ENCODE measurements at places on chromosomes 11 and 22.

DNA sequence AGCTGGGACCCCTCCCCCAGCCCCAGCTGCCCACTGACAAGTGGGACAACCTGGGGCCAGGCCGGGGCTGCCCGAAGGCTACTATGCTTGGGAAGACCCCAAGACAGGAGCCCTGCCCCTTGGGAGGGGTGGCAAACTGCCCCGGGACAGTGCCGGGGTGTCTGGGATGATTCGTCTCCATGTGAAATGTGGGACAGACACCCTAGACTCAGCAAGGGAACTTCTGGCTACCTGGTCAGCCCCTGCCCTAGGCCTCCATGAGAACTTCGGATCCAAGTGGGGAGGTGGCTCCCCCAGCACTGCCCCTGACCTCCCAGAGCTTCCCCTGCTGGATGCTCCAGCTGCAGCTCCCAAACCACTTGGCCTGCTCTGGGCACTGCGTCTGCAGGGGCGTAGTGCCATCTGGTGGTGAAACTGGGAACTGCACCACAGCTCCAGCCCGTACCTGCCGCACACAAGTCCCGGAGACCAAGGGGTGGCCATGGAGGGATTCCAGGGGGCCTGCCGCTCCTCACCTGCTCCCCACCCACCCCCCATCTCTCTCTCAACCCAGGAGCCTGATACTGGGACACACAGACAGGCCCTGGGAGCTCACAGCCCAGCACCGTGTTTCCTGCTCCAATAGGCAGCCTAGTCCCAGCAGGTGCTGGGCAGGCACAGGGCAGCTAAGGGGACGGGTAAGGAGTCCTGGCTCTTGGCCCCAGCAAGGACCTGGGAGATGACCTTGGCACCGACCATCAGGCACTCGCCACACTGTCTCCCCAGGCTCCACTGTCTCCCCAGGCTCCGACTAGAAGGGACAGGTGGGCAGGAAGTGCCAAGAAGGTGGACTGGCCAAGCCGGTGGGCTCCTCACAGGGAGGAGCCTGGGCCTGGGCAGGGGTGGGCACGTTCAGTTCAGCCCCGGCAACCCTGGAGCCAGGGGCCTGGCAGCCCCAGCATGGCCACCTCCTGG is 194.1 kb downstream of the IGLL1 start:
- peak; percentile 25 for DNase-seq

DNA sequence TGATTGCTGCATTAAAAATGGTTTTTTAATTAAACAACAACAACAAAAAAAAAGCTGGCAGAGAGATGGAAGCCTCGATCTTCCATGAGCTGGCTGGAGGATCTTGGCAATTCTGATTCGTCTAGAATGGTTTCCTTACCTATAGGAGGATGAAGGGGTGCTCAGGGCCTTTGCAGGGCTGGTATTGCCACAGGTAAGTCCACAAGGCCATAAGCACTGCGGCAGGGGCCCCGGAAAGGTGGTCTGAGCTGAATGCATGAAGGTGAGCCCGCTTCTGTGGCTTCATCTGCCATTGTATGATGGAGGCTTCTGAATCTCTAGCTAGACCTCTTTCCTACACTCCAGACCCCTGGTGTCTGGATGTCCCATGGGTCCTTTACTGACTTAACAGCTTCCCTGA is 101.5 kb downstream of the TSPAN18 start:
- DNase-seq: no peak

- no peak for DNase-seq
Observed at GRCh38 chr11:105910095-105910715, 111.8 kb downstream of the MSANTD4 start.

DNA sequence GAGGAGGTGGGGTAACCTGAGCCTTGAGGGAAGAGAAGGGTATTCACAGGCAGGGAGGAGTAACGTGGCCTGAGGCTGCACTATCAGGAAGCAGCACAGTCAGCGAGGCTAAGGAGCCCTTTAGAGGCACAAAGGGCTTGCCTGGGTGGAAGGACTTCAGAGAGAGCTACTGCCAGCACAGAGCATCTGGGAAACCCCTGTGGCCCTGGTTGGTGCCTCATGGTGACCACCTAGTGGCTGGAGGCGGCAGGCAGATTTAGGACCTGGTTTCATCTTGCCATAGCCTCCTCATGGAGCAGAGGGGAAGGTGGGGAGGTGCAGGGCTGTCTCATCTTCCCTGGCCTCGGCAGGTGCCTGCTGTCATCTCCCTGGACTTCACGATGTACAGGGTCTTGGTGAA is 64.5 kb downstream of the MPPED1 start:
- no peak for DNase-seq

GRCh38 chr22:33906475-33906874 is 13.8 kb downstream of the LARGE1 start:
- DNase-seq: no peak

DNA sequence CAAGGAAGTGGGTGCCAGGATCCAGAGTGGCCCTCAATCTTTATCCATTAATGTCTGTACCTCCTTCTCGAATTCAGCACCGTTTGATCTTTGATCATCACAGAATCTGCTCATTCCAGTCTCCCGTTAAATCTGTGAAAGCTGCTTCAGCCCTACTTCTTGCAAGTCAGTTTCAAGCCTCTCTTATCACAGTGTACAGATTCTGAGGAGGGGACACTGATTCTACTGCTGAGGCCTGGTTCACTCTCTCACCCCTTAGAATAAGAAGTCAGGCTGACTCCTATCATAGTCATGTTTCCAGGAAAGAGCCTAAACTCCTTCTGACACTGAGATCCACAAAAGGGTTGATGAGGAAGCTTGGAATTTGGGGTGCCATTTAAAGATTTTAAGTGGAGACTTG is 39.0 kb downstream of the MAML2 start:
- DNase-seq: no peak

DNA sequence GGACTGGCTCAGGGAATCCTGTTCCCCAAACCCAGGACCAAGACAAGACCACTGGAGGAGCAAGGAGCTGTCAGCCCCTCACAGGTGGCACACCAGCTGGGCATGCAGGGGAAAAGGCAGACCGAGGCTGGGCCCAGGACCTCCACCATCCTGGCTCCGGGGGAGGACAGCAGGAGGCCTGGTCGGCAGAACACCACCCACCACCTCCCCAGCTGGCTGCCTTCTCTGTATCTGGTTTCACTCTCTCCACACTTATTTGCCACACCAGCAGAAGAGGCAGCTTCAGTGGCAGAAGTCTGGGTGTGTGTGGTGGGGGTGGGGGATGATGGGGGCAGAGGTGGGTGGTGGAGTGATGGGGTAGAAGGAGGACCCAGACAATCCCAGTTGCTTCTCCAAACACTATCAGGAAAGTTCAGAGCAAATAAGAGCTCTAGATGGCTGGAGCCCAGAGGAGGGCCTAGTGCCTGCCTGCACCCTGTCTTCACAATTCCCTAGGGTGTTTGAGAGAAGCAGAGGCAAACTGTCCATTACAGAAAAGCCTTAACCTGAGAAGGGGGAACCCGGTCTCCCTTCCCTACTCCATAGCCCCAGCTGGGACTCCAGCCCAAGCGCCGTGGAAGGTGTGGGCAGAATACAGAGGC is 51.9 kb upstream of the CDON start:
- DNase-seq: no peak

GRCh38 chr11:80321786-80322185 is 881.0 kb upstream of the TENM4 start:
- DNase-seq: no peak

GRCh38 chr11:19886498-19886897 is 173.9 kb downstream of the NAV2 start:
- DNase-seq: no peak

DNA sequence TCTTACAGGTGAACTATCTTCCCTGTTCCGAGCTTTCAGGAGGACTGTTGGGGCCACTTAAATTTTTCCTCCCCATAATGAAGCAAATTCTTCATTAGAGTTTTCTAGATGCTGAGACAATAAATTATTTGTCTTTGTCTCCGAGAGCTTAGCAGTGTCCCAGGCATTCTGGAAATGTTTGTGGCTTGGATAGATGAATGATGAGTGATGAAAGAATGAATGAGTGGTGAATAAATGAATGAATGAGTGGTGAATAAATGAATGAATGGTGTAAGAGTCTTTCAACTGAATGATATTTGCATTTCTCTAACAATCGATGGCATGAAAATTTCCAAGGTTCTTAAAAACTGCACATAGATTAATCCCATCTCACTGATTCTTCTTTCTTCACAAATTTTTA is 52.8 kb downstream of the AHNAK start:
- DNase-seq: no peak

DNA sequence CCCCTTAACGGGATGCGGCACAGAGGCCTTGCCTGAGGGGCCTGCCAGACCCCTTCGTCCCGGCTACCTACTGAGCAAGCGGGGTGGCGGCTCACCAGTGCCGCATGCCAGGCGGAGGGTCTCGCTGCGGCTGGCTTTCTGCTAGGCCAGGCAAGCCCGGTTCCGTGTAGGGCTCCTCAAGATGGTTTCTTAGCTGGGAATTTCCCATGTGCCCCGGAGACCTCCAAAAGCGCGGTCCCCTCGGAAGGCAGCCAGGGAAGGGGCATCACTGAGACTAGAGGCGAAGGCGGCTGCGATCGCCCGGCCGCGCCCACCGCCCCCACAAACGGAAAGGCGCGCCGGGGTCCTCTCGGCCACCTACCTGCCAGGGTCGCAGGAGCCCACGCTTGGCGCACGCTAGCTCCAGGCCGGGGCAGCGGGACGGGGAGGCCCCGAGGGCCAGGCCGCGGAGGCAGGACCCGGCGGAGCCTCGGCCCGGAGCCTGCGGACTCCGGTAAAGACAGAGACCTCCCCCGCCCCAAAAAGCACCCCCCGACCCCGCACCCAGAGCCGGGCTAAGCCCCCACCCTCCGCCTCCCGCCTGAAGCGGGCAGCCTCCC is 23.8 kb downstream of the MICAL3 start:
- DNase-seq: no peak

DNA sequence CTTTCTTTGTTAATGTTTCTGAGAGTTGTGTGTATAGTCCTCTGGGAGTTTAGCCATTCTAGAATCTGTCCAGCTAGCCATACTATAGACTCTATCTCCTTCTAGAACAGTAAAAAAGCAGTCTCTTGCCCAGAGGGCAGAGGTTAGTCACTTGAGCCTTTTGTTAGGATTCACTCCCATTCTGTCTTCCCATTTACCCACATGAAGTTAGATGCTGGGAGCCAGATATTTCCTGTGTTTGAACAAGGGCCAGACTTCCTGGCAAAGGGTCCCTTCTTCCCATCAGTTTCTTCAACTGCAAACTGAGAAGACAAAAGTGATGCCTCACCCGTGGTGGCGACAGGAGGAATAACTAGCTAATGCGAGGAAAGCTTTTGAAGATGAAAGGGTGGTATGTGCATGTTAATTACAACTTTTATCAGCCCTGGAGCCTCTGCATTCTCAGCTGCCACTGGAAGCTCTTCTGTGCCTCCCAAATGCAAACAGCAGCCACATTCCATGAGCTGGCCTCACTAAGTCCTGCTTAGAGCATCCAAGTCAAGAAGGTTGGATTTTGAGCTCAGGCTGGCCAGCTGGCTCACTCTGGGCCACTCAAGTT is 12.8 kb downstream of the CD44 start:
- no peak for DNase-seq

DNA sequence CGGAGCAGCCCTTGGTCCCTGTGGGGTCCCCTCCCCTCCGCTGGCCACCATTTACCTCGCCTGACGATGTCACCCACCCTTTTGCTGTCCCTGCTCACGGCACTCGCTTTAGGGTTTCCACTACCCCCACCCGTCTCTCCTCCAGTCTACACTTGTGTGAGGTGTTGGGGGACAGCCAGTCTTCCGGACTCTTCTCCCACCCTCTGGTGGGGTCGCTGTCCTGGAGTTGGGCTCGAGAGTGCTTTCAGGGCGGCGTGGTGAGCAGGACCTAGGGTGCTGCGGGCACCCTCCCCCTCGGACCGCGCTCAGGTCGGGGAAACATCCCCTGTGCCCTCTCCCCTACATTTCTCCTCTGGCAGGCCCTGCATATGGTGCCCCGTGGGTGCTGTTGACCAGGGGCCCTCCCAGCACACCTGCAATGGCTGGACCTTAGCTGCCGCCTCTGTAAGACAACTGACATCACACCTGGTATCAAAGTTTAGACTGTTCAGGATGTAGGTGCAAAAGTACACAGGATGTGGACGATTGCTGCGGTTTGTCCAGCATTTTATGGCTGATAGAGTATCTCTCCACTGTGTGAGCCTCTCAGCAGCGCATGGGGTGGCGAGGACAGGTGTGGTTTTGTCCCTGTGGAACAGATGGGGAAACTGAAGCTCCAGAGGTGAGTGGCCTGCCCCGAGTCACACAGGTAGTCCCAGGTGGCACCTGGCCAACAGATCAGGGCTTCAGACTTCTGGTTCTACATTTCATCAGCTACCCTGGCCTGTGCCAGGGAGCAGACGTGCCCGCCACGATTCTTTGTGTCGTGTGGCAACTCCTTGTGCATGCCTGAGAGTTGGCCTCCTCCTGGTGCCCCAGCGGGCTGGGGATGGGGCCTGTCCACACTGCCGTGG is 1.2 kb downstream of the GRK2 start:
- DNase-seq: no peak

DNA sequence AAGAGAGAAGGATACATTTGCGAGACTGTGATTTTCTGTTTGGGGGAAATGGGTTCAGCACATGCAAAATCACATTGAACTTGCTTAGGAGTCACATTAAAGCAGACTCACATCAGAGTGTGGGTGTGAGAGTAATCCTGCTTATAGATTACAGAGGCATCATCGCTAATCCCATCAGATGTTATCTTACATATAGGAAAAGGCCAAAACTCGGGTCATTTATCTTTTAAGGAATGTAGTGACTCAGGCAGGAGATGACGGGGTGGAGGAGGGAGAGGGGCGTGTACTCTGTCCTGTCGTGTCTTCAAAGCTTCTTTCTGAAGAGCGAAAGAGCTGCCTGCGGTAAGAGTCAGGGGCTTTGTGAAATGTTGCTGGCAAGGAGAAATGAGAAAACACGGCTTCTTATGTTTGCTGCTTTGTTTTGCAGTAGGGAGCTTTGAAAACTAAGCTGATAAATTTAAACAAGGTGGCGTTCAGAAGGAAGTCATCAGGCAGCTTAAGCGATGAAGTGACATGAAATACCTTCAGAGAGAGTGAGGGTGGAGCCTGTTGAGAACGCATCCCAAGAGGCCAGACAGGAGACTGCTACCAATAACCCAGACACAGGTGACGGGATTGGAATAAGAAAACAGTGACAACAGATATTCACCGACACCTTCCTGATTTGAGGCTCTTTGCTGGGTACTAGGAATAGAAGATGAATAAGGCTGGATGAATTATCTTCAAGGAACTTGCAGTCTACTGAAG is 2.2 kb upstream of the C11orf16 start:
- no peak for DNase-seq

DNA sequence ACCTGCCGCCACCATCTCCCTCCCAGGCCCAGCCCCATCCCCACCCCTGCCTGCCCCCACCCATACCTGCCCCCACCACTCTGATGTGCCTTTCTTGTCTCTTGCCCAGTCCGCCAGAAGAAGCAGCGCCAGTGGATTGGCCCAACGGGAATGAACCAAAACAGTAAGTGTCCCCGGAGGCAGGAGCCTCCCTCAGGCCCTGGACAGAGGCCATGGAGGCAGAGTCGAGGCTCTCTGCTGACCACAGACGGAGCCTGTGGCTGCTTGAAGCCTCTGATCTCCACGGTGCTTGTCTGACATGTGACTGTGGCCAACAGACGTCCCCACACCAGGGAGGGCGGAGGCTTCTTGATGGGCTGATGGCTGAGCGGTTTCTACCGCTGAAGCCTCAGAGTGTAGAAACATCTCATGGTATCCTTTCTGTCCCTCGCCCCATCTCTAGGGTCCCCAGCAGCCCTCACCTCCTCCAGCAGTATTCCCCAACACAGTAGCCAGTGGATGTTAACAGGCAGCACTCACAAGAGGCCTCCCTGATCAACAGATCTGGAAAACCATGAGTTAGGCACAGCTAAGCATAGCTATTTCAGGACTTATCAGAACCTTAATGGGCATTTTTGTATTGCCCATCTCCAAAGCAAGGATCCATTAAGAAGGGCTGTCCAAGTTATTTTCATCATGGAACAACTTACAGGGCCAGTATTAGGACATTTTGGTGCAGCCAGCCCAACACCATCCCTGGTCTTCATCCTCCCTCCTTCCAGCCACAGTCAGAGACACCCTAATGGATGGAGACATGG is 21.7 kb downstream of the CD5 start:
- no peak for DNase-seq

Measured in NCI-H748 treated with DMSO at 0.1 percent for 48 hours (cell line).